ENCODE measurements at places on chromosomes 1 and 21.

- no peak for DNase-seq
These were observed 716.4 kb downstream of the AMY1C start for GRCh38 chr1:104466068-104466467.

DNA sequence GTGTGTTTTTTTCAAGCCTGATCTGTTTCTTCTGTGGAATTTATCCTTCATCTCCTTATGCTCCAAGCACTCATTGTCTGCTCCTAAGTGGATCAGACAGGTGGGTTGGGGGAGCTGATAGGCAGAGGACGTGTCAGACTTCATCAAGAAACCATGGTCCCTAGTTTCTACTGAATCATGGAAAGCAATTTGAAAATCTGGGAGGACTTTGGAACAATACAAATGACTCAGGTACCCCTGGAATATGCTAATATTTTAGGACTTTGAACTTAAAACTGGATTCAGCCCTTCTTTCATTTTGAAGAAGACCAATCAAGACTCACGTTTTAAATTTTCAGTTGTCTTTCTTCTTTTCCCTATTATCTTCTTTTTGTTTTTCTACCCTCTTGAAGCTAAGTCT lies 7.7 kb downstream of the ABCG1 start:
- DNase-seq, result no peak

- no peak for DNase-seq
These were observed 50.2 kb downstream of the C21orf91 start for GRCh38 chr21:17768840-17769446.

DNA sequence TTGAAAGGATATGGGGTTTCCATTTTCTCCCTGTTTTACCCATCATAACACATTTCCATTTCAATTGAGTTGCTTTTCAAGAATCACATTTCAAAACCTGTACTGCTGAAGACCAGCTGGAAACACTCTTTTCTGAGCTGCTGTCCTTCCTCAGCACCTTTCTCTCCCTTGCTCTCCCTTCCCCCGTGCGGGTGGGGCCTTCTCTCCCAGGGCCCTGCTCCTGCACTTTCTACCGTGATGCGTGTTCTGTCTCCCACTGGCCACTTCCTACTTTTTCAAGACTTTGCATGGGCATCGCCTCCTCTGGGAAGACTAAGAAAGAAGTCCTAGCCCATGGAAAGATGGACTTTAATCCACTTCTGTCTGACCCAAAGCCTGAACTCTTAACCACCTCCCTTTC lies 390.4 kb downstream of the PTPRU start:
- no peak for DNase-seq

- no peak for DNase-seq
These were observed 257.7 kb upstream of the SGIP1 start for GRCh38 chr1:66276218-66276617.

DNA sequence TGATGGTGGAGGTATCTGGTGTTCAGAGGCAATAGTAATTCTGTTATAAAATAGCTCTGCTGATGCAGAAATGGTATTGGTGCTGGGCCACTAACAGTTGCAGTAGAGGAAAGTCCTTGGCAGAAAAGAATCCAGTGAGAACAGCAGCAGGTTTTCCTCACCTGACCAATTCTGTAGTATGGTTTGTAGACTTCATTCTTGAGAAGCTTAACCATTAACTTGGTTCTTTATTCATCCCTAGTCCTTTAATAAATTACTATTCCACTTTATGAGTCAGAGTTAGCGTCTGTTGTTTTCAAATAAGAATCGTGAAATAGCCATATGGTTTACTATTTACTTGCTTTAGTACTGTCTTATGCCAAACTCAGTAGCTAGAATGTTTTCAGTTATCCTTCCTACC lies 128.5 kb upstream of the SERTAD4 start:
- no peak for DNase-seq

DNA sequence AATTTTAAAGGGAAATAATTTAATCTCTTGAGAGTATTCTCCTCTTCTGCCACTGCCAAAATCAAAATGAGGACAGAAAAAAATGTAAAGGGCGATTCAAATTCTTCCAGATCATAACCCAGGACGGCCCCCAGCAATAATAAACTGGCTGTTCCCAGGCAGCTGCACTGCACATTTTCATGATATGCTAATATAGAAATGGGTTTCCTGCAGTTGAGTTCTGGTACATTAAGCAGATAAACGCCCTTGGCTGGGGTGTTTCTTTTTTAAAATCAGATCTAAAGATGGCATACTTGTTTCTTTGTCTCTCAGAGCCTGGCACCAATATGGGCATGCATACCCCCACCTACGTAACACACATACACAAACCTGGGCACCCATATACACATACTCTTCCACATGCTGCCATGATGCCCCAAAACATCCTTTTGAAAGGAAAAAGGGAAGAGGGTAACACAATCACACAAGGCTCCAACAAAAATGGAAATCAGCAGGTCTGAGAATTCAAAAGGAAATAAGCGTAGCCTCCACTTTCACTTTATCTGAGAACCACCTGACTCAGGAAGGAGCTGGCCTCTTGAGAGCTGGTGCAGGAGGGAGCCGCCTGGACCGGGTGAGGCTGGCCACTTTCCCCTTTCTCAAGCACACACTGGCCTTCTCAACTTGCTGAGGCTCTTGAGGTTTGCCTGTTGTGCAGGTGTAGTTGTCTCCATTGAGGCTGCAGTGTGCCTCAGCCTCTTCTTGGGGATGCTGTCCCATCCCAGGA lies 653.4 kb downstream of the KIF26B start:
- no peak for DNase-seq

GRCh38 chr1:174262349-174263241 lies 103.3 kb downstream of the RABGAP1L start:
- DNase-seq, result peak; percentile 56

- no peak for DNase-seq
These were observed 40.2 kb upstream of the FCER1A start for GRCh38 chr1:159261721-159262494.

- DNase-seq, result no peak
These were observed 87.3 kb downstream of the ZBTB18 start for GRCh38 chr1:244138399-244138798.

DNA sequence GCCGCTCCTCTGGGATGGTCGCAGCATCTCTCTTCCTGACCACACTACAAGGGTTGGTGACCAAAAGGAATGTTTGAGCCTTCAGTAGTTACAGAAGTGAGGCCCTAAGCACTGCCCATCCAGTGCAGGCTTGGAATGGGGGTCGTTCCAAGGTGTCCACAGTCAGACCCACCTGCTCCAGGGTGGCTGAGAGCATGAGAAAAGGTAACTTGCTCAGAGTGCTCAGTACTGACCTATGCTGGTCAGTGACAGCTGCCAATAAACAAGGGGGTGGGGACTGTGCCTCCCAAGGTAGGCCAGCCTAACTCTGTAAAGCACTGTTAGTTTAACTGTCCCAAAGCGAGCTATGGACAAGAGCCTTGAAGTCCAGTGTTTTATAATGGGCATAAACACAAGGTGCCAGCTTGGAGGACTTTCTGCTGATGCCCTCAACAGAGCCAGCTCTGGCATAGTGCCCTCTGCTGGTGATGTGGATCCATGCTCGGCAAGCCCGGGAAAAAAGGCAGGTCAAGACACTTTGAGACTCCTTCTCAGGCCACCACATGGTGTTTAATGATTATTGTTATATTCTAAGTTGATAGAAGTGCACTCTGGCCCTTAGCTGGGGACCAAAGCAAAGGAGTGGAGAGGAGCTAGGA lies 78.1 kb upstream of the DNAH14 start:
- DNase-seq, result peak; percentile 47

DNA sequence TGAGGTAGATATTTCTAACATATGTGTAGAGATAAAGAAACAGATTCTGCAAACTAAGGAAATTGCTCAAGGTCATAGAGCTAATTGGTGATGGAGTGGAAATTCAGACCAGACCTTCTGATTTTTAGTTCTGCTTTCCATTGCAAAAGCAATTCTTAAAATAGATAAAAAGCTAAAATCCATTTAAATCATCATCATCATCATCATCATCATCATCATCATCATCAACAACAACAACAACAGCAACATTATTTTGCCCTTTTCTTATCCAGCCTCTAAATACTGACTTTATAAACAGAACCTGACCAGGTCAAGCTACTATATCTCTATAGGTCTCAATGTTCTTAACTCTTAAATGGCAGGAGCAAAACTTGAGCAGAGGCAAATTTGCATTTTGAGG lies 14.0 kb upstream of the ROR1 start:
- DNase-seq, result no peak

GRCh38 chr1:107900090-107900945 lies 64.7 kb downstream of the VAV3 start:
- DNase-seq, result no peak

- DNase-seq, result peak; percentile 73
These were observed 5.5 kb upstream of the ANKRD65 start for GRCh38 chr1:1426496-1427105.

DNA sequence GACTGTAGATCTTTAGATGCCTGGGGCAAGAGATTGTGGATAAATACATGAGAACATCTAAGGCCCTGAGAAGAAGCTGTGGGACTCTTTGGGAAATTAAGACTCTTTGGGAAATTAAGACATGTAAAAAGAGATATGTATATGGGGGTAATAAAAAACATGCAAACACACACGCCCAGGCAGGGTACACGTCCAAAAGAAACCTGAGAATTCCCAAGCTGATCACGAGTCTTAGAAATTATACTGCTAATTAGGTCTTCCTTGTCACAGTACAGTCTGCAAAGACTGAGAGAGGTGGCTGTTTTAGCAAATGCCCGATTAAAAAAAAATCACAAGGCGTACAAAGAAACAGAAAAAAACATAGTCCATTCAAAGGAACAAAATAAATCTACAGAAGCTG lies 39.3 kb upstream of the ERO1B start:
- DNase-seq, result no peak

GRCh38 chr1:41749991-41750745 lies 168.6 kb downstream of the HIVEP3 start:
- no peak for DNase-seq

DNA sequence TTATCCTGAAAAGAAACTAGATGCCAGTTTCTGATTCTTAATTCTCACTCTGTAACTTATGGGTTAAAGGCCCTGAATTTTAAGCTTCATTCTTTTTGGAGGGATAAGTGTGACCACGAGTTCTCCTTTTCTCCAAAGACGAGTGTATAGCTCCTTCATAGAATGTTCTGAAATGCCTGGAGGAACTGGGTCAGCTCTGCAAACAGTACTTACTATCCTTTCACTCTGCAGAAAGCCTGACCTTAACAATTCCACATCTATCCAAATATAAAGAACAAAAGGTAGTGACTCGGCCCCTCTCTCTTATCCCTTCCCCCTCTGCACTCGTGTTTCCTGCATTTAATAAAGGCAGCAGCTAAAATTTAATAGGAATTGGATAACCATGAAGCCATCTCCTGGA lies 150.5 kb downstream of the LYPLAL1 start:
- no peak for DNase-seq

GRCh38 chr1:21852282-21853130 lies 40.4 kb downstream of the LDLRAD2 start:
- no peak for DNase-seq

DNA sequence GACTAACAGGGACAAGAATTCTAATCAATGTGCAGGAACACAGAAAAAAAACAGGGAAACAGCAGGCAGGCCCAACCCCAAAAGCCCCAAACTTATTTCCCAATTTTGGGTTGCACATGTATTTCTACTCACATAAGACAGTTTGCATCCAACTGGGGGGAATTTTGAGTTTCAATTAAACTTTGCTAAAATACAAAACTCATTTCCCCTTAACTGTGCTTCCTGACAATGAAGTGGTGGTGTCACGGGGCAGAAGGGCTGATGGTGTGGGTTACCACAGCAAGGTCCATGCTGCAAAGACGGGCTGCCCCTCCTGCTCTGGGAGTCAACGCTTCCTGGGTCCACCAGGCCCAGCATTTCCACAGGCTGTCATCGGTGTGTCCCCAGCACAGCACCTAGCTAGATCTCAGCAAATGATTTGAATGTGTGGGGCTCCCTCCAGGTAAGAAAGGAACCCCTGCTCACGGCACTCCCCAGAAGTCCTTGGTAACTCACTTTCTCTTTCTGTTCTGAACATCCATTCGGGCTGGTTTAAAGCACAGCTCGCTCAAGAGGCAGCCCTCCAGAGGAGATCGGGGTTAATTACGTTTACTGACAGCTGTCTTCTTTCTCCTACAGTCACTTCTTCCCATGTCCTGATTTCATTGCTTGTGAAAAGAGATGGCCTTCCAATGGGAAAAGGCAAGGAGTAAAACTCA lies 27.4 kb downstream of the HIVEP3 start:
- no peak for DNase-seq

DNA sequence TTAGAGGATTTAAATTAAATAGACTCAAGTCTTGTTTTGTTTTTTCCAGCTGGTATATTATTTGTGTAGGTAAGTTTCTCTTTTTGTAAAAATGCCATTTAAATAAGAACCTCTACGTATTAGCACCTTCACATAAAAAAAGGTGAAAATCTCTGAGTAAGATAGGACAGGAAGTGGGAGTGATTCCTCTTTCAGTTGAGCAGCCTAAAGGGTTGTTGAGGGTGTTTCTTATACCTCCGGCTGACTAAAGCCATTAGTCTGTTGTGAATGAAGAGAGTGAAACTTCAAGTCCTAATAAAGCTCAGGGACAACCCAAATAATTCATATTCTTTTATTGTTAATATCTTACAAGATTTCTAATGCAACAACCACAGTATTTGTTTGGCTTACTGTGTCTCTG lies 188.7 kb downstream of the CHRM3 start:
- DNase-seq, result no peak

- no peak for DNase-seq
These were observed 9.8 kb downstream of the PTPRC start for GRCh38 chr1:198648592-198648991.

GRCh38 chr1:31664528-31664927 lies 19.9 kb upstream of the PEF1 start:
- DNase-seq, result no peak

GRCh38 chr1:9014475-9015375 lies 11.5 kb downstream of the SLC2A7 start:
- no peak for DNase-seq

DNA sequence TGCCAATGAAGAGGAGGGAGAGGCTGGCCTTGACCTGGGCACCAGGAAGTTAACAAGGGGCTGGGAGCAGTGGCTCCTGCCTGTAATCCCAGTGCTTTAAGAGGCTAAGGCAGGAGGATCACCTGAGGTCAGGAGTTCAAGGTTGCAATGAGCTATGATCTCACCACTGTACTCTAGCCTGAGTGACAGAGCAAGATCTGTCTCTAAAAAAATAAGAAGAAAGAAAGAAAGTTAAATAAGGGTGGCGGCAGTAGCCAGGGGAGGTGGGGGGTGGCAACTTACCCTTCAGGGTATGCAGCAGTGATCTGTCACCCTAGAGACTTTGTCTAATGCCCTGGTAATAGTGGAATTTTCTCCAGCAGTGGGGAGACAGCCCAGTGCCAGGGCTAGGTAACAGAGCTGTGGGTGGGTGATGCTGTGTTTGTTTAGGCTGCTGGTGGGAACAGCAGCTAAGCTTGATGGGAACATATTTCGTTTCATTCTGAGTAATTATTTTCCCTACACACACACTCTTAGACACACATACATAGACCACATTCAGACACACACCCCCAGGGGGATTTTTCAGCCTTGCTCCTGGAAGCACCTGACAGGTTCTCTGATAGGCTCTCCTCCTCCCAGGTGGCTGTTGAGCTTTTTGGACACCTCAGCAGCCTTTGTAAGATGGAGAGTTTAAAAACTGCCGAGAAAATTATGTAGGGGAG lies 11.3 kb upstream of the SYT6 start:
- no peak for DNase-seq

- DNase-seq, result no peak
These were observed 323.5 kb upstream of the LRRC7 start for GRCh38 chr1:69244211-69244610.

All from hippocampal formation (tissue), 2 donors.